SHP77 treated with DMSO at 0.1 percent for 48 hours (cell line): ENCODE measurements at places on chromosomes 7 and 10.

- DNase-seq: no peak
Measured at GRCh38 chr10:75209086-75209920, 1.3 kb upstream of the VDAC2 start.

GRCh38 chr10:13978533-13979115 lies 352.1 kb downstream of the FRMD4A start:
- no peak for DNase-seq

- no peak for DNase-seq
Measured at GRCh38 chr7:133436014-133436428, 183.1 kb downstream of the EXOC4 start.

DNA sequence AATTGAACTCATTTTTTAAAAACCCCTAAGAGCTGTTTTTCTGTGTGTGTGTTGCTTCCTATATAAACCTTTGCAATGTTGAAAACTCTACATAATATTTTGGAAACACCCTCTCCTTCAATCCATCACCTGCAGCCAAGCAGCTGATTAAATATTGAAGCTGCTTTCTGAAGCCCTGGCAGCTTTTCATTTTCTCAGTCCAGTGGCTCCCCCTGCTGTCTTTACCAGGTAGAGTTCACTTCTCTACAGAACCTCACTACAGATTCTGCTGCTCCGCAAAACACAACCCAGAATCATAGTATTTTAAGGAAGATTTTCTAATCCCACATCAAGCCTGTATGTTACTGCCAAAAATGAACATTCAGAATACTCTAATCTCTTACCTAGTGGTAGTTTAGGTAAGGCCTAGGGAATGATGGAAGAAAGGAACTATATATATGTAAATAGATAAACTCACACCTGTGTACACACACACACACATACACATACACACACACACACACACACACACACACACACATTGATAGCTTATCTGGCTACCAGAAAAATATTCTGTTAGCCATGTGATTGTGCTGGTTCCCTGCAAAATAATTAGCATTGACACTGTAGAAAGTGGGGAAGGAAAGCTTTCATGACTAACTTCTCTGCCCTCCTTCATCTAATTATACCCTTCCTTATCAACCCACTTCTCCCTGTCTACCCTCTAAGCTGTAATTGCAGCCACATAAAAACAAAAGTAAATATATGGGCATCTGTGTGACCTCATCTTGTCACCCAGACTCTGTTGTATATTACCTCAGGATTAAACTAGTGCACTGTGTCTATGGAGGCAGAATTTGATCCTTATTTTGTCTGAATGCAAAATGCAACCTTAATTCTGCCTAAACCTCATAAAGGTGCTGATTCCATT lies 229.5 kb upstream of the FZD1 start:
- peak; percentile 87 for DNase-seq

DNA sequence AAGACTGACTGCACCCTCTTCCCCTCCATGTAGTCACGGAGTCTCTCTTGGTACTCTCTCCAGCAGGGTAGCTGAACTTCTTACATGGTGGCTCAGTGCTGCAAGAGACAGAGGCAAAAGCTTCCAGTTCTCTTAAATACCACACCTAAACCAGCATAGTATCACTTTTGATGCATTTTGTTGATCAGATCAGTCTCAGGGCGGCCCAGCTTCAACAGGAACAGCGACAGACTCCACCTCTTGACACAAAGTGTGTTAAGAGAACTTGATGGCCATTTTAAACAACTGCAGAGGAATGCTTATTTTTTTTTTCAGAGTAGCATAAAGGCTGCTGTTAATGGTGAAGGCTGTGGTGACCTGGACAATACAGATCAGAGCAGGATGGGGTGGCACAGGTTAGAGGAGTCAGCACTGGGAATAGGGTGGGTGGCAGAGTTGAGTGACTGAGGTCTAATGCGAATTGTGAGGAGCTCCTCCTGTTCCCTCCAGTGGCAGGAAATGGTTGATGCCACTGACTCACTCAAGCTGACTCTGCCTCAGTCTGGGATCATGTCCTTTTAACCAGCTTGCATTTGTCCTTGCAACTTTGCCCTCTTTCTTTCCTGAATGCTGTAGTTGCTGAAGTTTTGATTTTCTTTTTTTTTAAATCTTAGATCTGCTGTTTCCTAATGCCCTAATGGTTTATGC lies 17.3 kb downstream of the MGAM start:
- no peak for DNase-seq

DNA sequence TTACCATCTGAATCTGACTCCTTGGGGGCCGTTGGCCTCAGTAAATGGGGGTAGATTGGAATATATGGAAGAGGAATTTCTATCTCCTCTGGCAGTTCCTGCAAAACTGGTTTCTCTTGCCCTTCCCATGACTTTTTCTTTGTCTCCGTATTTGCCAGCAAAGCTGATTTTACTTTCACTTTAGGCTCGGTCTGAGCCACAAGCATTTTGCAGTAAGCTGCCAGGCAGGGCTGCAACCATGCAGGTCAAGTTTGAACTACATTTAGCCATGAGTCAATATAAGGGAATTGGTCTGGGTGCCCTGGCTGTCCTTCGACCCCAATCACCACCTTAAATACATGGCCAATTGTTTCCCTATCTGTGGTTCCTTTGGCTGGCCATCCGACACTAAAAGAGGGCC lies 104.3 kb downstream of the TRIM24 start:
- DNase-seq: no peak

DNA sequence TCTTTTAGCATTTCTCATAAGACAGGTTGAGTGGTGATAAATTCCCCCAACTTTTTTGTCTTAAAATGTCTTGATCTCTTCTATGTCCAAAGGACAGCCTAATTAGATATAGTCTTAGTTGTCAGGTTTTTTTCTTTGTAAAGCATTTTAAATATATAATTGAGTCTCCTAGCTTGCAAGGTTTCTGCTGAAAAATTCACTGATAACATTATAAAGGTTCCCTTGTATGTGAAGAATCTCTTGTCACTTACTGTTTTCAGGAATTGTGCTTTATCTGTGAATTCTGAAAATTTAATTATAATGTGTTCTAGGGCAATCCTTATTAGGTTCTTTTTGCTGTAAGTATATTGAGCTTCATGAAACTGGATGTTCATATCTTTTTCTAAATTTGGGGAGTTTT lies 96.8 kb upstream of the ZNF92 start:
- DNase-seq: no peak

- no peak for DNase-seq
Measured at GRCh38 chr10:132745511-132745910, 40.4 kb downstream of the NKX6-2 start.

GRCh38 chr7:30430777-30431176 lies 47.8 kb downstream of the NOD1 start:
- DNase-seq: no peak

DNA sequence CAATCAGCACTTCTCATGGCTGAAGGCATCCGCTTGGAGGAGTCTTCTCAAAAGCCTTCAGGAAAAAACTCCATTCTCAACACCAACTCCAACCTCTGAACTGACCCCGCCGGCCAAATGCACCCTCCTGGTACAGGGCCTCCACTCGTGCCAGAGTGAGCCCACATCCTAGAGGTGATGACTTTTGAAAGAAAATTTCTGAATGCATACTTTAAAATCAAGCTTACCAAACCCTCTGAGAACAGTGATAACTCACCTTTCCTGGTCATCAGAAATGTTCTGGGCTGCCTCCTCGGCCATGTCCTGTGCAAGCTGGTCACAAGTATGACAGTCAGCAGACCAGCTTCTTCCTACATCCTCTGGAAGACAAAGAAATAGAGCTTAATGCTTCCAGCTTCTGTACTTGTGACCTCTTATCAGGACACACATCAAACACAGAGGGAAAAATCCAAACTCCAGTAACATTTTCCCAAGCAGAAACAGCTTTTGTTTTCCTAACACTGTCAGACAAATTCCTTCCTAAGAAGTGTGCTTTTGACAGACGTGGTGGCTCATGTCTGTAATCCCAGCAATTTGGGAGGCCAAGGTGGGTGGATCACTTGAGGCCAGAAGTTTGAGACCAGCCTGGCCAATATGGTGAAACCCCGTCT lies at the start of gene PKD1L1:
Gene PKD1L1 (minus strand): TSS at position 326 of the 650 bp plus-strand sequence. CDS start 26 bp downstream, at position 300.
- no peak for DNase-seq

DNA sequence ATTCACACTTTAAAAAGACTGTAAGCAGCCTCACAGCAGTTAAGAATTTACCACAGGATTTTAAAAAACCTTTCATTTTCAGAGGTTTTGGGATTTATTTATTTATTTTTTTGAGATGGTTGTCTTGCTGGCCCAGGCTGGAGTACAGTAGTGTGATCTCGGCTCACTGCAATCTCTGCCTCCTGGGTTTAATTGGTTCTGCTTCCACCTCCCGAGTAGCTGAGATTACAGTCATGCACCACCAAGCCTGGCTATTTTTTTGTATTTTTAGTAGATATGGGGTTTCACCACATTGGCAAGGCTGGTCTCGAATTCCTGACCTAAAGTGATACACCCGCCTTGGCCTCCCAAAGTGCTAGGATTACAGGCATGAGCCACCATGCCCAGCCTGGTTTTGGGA lies 19.1 kb downstream of the MINDY4 start:
- DNase-seq: no peak

DNA sequence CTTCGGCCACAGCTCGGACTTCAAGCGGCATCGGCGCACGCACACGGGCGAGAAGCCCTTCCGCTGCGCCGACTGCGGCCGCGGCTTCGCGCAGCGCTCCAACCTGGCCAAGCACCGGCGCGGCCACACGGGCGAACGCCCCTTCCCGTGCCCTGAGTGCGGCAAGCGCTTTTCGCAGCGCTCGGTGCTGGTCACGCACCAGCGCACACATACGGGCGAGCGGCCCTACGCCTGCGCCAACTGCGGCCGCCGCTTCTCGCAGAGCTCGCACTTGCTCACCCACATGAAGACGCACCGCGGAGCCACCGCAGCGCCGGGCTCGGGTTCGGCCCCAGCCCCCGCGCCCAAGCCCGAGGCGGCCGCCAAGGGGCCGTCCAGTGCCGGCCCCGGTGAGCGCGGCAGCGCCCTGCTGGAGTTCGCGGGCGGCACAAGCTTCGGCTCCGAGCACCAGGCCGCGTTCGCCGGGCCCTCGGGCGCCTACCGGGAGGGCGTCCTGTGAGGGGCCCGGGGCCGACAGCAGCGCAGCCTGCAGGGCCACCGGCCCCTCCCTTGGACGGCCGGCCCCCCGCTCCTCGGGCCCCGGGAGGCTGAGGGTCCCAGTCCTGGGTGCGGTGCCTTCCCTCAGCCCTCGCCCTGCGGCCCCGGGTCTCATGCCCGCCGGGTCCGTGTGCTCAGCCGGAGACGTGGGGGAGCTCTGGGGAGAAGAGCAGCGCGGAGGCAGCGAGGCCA lies 17.2 kb downstream of the ZNF316 start:
- DNase-seq: no peak

DNA sequence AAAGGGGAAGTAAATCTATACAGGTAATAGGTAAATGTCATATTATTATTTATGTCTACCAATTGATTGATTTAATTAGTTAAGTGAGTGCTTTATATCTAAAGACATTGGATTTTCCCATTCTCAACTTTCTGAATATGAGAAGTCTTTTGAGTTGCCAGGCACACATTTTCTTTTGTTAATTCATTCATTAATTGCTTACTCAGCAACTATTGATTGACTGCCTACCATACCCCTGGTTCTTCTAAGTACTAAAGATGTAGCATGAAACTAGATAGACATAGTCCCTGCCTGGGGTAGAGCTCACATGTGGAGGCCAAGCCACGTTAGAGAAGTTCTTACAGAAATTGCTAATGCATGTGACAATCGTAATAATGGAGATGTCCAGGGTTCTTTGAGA lies 253.1 kb upstream of the LYZL1 start:
- DNase-seq: no peak

GRCh38 chr7:135645296-135645904 lies 16.9 kb upstream of the STMP1 start:
- DNase-seq: no peak

GRCh38 chr7:30594048-30594539 lies 584 bp upstream of the GARS1 start:
- DNase-seq: peak; percentile 70

DNA sequence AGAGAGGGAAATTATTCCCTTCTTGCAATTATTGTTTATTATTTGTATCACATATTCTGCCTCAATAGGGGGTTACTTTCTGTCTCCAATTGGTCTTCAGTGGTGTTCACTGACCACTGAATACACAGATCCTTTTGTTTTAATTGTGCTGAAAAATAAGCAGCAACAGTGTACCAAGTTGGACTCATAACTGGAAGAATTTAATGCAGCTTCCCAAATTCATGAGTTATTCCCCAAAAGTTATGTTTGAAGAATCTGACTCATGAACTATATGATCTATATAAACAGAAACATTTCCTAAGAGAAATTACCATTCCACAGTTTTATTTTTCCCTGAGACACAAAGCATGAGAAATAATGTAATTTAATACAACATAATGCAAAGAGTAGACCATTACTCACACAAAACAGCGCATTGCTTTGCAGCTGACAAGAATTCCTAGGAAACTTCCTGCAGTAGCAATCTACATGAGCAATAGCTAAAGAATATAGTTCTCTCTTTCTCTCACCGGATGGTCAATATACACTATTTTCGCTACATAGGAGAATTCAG lies 479.2 kb downstream of the HTR7 start:
- DNase-seq: no peak

DNA sequence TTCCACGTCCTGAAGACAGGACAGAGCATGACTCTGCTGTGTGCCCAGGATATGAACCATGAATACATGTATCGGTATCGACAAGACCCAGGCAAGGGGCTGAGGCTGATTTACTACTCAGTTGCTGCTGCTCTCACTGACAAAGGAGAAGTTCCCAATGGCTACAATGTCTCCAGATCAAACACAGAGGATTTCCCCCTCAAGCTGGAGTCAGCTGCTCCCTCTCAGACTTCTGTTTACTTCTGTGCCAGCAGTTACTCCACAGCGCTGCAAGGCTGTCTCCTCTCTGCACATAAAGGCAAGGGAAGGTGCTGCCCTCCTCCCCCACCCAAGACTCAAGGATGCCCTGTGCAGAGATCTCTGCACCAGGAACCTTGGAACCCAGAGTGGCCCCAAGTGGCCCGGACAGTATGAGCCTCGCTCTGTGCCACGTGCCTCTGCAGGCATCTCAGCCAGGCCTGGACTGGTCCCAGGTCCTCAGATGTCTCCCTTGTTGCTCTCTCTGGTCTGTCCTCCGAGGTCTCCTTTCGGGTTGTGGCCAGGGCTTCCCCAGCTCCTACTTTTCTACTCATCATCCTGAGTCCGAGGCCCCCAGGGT lies 230.3 kb upstream of the PRSS58 start:
- DNase-seq: no peak

- no peak for DNase-seq
Measured at GRCh38 chr10:3836222-3836820, 51.3 kb upstream of the KLF6 start.

- no peak for DNase-seq
Measured at GRCh38 chr7:55555160-55555559, 17.1 kb downstream of the VOPP1 start.
